ENCODE measurements at places on chromosomes 5 and 9.

- DNase-seq = peak; percentile 40
These were observed 1.3 kb downstream of the GPR150 start for GRCh38 chr5:95620870-95621838.

GRCh38 chr9:125391704-125392103, 130.1 kb downstream of the GAPVD1 start:
- no peak for DNase-seq

- no peak for DNase-seq
These were observed 153.5 kb upstream of the SH3GL2 start for GRCh38 chr9:17425384-17425783.

DNA sequence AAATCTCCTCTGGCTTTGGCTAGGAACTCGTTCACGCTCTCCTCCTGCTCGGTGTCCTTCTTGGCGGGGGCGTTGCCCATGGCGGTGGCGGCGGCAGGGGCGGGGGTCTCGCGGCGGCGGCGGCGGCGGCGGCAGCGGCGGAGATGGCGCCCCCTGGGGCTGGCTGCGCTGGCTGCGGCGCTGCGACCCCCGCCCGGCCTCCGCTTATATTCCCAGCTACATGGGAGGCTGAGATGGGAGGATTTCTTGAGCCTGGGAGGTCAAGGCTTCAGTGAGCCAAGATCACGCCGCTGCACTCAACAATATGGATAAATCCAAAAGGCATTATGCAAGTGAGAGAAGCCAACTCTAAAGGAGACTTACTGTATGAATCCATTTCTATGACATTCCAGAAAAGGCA, at the start of gene PRKACG:
Gene PRKACG (minus strand): TSS at position 101 of the 400 bp plus-strand sequence. CDS start 21 bp downstream, at position 80.
- no peak for DNase-seq

DNA sequence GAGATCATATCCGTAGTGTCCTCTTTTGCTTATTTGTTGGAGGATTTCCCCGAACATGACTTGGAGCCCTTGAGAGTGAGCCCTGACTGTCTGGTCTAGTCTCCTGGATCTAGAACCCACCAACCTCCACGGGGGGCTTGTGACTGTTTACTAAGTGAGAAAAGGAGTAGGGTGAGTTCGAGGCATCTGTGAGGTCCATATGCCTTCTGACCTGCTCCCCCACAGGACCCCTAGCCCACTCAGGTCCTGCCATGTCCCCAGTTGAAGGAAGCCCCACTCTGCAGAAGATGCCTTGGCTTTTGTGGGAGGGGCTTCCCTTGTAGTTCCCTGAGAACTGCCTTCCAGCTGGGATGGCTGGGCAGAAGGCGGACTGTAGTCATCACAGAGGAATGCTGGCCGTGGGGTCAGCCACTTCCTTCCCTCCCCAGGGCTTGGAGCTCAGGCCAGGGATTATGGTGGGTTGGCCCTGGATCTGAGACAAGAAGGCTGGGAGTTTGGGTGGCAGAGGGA, 7.0 kb upstream of the IRF1 start:
- DNase-seq = no peak

DNA sequence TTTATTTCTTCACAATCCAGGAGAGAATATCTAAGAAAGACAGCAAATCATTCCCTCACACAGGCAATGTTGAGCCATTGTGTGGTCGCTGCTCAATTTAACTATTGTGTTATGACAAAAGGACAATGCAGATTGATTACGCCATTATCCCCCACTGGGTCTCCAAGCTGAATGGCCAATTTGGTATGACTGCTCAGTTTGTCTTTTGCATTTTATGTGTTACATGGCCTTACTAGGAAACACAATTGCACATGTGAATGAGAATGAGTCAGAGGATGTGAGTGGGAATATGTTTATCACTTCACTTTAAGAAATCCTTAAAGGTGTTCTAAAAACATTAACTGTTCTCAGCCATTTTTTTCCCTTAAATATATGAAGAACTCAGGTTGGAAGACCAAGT, 108.3 kb downstream of the FAM174A start:
- DNase-seq = no peak

- DNase-seq = no peak
These were observed 49.0 kb downstream of the PDE8B start for GRCh38 chr5:77259476-77259875.

- no peak for DNase-seq
These were observed 292.7 kb upstream of the SMARCA2 start for GRCh38 chr9:1722404-1722803.

DNA sequence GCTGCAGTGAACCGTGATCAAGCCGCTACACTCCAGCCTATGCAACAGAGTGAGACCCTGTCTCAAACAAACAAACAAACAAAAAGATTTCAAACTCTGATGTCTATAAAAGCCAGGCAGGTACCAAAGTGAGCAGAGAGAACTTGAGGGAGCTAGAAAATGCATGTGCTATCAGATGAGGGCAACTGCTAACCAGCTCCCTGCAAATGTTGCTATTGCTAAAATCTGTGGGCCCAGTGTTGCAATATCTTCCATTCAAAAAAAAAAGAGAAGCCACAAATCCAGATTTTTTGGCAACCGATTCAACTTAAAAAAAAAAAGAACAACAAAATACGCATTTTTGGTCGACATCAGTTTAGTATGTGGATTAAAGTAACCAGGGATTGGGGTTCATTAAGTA, 5.5 kb downstream of the UBE2D2 start:
- DNase-seq = no peak

DNA sequence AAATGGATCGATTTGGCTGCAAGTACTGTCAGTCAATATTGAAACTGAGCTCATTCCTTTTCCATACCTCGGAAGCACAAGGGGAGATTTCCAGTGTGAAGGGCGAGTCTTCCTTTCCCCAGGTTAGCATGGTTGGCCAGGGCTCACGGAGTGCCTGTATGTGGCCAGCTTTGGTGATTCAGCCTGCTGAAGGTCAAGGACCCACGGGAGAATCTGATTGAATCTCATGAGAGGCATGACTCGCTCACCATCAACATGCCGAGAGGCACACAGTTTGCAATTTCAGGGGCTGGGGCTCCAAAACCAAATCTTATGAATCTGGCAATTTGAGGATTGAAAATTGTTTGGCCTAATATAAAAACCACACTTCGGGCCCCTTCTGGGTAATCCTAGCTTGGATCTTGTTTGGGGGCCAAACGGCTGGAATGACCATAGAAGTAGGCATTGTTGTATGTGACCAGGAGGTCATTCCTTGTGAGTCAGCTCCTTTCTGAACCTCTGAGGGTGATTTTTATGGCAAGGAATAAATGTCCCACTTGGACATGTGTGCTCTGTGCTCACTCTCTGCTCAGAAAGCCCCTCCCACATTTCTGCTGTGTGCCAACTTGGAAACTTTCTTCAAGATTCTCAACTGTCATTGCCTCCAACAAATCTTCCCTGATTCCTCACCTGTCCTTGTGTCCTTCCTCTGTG, 69.8 kb downstream of the DOCK2 start:
- DNase-seq = no peak

GRCh38 chr5:1546556-1546955, 22.8 kb upstream of the LPCAT1 start:
- DNase-seq = no peak

DNA sequence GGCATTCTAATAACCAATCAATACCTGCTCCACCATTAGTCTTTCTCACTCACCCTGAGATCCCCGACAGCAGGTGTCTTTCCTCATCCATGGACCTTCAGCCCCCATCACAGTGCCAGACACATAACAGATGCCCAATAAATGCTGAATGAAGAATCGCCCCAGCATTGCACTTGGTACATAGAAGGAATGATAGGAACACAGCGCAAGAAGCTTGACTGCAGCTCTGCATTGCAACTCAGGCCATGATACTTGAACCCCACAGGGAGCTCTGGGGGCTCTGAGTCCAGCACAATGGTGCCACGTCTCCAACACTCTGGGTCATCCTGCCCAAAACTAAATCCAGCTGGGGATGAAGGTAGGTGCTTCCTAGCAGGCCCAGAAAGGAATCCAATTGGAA, 355.0 kb upstream of the SLC30A5 start:
- no peak for DNase-seq

GRCh38 chr5:80961376-80962281, 1.5 kb downstream of the RASGRF2 start:
- DNase-seq = no peak

- no peak for DNase-seq
These were observed 46.5 kb upstream of the FRRS1L start for GRCh38 chr9:109213285-109214121.

DNA sequence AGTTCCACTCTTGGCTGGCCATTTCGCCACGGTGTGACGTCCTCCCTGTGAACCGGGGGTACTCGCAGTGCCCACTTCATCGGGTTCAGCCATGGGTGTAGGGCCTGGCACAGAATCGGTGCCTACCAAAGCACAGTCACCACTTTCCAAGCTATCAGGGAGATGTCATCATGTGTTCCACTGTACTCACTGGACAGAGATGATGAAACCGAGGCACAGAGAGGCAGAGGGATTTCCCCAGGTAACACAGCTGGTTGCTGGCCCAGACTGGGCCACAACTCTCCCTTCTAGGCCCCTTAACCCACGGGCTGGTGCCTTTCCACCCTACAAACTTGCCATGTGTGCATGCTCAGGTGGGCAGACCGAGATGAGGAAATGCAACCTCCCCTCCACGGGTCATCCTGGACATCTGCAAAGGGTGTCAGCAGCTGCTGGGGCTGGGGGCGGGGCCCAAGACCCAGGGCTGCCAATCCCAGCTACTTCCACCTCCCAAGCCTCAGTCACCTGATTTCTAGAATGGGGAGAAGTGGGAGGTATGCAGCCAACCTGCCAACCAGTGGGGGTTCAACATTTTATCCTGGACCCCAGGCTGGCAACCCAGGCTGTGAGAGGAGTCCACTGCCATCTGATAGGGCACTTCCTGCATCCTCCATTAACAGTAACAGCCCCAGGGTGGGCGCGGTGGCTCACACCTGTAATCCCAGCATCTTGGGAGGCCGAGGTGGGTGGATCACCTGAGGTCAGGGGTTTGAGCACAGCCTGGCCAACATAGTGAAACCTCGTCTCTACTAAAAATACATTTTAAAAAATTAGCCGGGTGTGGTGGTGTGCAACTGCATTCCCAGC, 893 bp upstream of the SH2D3C start:
- DNase-seq = no peak

GRCh38 chr5:125551246-125551645, 804.8 kb upstream of the ZNF608 start:
- DNase-seq = no peak

- DNase-seq = no peak
These were observed 70.7 kb upstream of the TAF1L start for GRCh38 chr9:32706004-32706724.

DNA sequence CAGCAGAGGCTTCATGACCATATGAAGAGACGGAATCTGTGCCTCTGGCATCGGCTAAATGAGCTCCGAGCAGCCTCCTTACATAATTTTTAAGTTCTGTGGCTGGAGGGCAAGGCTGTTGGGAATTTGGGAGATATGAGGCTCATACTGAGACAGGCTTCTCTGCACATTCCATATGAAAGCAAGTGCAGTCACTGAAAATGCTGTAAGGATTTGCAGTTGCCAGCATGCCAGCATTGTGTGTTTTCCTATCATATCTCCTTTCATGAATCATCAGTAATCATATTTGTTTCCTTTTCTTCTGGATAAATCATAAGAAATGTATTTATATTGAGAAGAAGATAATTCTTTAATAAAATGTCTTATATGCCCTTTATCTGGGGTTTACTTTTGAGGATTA, 775.4 kb downstream of the SEMA5A start:
- DNase-seq = no peak

DNA sequence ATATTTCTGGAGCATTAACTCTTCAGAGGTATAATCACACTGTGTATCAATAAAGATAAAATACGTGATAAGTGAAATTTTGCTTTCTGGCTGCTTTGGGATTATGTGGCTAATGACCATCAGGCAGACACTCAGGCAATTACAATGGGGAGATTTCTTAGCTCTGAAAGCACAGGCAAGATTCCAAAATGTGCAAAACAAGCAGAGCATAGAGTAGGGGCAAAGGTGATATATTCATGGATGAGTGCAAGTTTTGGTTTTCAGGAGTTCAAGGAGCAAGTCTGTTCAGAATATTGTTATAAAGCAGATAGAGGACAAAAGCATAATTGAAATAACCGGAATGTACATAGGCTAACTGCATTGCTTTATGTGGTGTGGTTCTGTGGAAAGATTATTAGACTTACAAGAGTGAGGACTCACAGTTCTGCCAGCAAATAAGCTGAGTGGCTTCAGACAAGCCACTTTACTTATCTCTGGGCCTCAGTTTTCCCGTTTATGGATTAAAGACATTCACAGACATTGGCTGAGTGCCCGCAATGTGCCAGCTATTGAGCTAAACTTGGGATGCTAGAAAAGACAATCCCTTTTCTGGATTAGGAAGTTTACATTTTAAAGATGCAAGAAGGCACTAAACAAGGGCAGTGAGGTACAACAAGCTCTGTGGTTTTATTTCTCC, 945.6 kb upstream of the ARRDC3 start:
- DNase-seq = no peak

DNA sequence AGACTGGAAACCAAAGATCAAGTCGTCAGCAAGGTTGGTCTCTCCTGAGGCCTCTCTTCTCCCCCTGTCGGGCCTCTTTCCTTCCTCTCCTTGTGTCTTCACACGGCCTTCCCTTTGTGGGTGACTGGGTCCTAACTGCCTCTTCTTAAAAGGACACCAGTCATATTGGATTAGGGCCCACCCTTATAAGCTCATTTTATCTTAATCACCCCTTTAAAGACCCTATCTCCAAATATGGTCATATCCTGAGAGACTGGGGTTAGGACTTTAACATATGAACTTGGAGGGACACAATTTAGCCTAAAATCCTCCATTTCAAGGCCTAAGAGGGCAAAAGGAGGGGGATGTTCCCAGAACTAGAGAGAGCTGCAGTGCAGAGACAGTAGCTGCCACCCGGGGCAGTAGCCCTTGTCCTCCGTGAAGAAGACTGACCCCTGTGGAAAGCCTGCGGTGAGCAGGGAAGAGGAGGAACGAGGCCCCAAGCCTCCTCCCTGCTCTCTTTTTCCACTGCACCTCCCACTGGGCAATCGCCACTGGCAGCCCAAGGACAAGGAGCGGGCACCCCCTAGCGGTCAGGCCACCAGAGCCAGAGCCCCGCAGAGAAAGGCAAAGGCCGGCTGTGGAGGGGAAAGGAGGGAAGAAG, 34.9 kb downstream of the CFAP90 start:
- DNase-seq = no peak

DNA sequence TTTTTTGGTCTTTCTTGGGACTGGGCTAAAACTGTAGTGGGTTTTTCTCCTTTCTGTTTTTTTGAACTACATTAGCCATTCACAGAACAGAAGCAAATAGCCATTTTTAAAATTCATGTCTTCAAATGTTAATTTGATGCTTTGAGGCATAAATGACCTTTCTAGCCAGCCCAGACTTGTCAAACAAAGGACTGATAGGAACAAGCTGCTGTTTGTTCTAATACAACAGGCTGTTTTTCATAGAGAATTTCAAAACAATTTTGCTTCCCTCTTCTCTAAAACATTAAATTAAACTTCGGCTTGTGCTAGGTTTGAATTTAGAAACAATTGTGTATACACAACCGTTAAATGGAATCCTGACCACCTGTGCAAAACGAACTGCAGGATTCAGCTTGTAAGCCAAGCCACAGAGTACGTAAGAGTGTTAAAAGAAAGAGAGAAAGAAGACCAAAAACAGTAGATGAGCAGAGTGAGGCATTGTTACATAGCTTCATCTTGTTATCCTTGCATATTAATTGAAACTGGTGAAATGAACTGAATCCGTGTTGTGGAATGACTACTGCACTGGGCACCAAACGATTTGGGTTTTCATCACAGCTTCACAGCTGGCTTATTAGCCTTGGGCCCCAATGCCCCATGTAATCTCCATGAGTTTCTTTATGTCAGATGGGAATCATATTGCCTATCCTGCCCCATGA, 100.0 kb downstream of the ZSWIM6 start:
- peak; percentile 24 for DNase-seq

Measured in NCI-H1105 treated with DMSO at 0.1 percent for 48 hours (cell line).